NCI-H1436 (cell line): ENCODE measurements at places on chromosomes 6 and 20.
A peak's percentile ranks its signal among the peaks of the same experiment; 100 is the strongest.

GRCh38 chr6:146968041-146968760, 236.0 kb upstream of the STXBP5 start:
- DNase-seq, result no peak

DNA sequence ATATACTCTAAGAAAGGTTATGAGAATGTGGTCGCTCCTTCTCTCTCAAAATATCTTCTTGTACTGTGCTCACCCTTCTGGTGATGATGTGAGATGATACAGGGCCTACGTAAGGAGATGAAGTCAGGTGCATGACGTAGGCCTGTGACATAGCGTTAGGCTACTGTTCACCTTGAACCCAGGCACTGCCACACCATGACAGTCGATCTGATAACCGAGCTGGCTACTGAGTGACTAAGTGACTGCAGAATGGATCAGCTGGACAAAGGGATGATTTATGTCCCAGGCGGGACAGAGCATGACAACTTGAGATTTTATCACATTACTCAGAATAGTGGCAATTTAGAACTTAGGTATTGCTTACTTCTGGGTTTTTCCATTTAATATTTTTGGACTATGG, 11.2 kb downstream of the SLC24A3 start:
- DNase-seq, result no peak

GRCh38 chr6:32116674-32117073, 7.5 kb upstream of the TNXB start:
- no peak for DNase-seq

DNA sequence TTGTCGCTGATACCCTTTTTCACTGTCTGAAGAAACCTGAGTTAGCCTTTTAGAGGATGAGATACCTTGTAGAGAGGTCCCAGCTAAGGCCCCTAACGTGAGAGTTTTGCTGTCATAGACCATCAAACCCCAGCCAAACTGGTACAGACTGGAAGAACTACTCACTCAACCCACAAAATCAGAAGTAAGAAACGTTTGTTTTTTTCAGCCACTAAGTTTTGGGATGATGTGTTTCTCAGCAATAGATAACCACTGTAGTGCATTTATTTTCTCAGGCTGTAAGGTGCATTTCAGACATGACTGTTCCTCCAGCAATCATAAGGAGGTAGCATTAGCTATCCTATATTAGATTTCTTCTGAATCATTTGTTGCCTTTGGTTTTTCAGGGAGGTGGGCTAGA, 407.3 kb upstream of the FLRT3 start:
- DNase-seq, result no peak

- peak; percentile 75 for DNase-seq
Observed at GRCh38 chr20:18466574-18466893, 296 bp downstream of the DZANK1 start.

DNA sequence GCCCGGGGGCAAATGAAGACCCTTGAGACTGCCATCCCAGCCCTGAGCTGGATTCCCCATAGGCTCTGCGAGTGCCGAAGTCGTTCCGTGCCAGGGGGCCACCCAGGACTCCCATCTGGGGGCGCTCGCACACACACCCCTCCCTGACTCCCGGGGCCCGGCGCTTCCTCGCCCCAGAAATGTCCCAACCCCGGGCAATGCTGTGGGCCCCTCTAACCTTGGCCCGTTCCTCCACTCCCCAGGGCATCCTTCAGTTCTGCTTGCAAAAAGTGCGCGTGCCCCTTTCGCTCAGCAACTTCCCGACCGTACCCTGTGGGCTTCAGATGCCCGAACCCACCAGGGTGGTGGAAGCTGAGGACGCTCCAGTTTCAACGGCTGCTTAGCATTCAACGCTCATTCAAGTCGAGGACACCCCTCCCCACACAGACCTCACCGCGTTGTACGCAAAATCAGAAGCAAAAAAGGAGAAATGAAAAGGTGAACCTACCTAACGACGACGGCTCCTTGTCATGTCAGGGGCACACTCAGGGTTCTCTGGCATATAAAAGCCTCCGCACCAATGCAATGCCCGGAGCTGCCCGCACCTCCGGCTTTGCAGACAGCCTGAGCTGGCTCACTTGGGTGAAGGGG, 25.3 kb downstream of the RIPOR2 start:
- no peak for DNase-seq

DNA sequence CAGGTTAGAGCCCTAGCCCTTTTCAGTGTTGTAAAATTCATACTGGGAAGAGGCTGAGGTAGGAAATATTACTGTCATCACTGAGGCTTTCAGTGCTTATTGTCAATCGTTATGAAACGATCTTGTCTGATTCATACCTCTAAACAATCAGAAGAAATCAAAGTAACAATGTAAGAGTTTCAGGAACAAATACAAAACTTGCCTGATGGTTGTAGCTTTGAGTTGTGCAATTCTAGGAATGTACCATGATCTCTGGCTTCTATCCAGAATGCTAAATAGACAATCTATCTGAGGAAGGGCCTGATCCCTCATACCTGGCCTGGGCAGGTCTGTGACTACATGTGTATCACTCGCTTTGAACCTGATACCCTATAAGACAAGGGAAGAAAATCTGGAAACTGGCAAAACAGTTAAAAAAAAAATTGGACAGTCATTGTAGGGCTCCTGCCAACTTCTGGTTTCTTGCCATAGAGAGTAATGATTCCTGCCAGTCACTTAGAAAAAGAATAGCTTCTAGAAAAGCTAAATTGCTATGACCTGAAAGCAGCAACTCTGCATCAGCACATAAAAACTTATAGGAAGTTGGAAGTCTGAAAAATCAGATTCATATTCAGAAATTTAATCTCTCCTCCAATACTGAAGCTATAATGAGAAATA, 234.7 kb downstream of the BTBD9 start:
- DNase-seq, result no peak

GRCh38 chr6:129525055-129525454, 184.9 kb downstream of the ARHGAP18 start:
- no peak for DNase-seq

DNA sequence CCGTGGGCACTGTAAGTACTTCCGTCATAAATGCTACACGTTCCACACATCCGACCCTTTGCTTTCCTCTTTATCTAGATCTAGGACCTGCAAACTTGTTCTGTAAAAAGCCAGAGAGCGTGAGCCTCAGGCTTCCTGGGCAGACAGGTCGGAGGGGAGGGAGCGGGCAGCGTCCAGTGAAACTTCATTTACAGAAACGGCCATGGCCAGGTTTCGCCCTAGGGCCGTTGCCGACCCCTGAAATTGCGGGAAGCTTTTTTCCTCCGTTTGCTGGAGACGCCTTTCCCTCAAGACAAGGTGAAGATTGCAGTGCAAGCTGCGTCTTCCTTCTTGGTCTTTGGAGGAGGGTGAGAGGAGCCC, 155.4 kb downstream of the DLL1 start:
- DNase-seq, result no peak

GRCh38 chr6:89035252-89036101, 45.1 kb upstream of the PNRC1 start:
- DNase-seq, result no peak

DNA sequence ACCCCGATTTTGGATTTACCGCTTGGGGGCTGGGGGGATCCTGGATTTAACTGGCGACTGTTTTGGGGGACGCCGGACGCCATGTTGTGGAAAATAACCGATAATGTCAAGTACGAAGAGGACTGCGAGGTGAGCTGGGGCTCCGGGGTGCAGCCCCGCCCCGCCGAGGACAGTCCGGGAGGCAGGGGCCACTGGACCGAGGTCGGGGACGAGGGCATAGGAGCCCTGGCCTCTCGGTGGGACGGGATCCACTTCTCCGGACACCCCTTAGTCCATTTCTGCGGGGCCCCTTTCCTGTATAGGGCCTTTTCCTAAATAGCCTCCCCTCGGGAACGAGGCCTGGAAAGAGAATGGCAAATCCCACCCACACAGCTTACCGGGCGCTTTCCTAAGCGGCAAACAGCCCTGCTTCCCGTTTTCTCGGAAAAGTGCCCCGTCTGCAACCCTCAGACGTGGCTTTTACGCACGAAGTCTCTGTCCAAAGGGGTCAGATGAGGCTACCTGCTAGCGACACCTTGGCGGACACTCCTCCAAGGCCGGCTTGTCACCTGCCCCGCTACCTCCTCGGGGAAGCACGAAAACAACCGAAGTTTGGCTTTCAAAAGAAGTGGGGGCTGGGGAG, 469 bp downstream of the TFAP2C start:
- DNase-seq, result no peak

- DNase-seq, result peak; percentile 78
Observed at GRCh38 chr6:170290296-170291128, at the start of gene DLL1. DLL1 (minus strand) TSS chr6:170291078; CDS start chr6:170290139, 939 bp downstream.

DNA sequence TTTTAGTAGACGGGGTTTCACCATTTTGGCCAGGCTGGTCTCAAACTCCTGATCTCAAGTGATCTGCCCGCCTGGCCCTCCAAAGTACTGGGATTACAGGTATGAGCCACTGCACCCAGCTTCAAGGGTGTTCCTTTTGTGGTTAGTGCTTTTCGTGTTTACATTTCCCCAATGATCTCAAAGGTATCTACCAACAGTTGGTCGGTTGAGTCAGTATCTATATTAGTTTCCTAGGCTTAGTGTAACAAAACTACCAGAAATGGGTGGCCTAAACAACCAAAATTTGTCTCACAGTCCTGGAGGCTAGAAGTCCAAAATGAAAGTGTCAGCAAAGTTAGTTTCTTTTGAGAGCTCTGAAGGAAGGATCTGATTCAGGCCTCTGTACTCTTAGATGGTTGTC, 30.1 kb downstream of the CASP8AP2 start:
- DNase-seq, result no peak
